Lung (tissue), 17 donors: ENCODE measurements at places on chromosomes 3 and 15. TPM values are rescaled to one million over a fixed set of nuclear protein-coding genes. Genes with fewer than 3 reads are reported as not detected.

DNA sequence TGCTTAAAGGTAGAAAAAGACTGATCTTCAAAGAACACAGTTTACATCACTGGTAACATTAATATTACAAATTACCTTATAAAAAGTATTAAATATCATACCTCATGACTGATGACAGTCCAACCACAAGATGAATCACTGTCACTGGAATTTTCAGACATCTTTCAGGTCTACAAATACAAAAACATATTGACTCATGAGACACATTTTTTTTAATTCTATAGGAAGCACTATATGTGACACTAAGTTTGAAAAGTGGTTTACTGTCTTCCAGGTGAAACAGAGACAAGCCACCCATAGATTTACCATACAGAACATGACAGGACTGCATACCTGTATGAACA is 18.9 kb downstream of the CCPG1 start:
- H3K27ac ChIP-seq: no peak overlapping the region
- no peak for DNase-seq
- no peak overlapping the region for H3K4me3 ChIP-seq
- H3K36me3 ChIP-seq: peaks cover 3% of the 10 kb centered on the region

ZNF619 gene
- 0.96 TPM for polyA plus RNA-seq

QARS1 gene
- polyA plus RNA-seq: 172 TPM

HIGD2B gene
- polyA plus RNA-seq: not detected

- peak overlapping the region; percentile 71 for H3K4me3 ChIP-seq
- H3K27ac ChIP-seq: peak overlapping the region; percentile 96
- H3K4me1 ChIP-seq: peaks cover 13% of the 10 kb centered on the region
- peaks cover 4% of the 10 kb centered on the region for H3K36me3 ChIP-seq
- H3K27me3 ChIP-seq: no peaks in the 10 kb centered on the region
Measured at GRCh38 chr3:196502775-196503195, 783 bp downstream of the RNF168 start.

GRCh38 chr3:8147711-8148110 is 353.9 kb upstream of the LMCD1 start:
- DNase-seq: no peak
- no peak overlapping the region for H3K4me3 ChIP-seq
- H3K4me1 ChIP-seq: no peaks in the 10 kb centered on the region
- no peaks in the 10 kb centered on the region for H3K27me3 ChIP-seq
- H3K36me3 ChIP-seq: no peaks in the 10 kb centered on the region
- no peak overlapping the region for H3K27ac ChIP-seq

DNA sequence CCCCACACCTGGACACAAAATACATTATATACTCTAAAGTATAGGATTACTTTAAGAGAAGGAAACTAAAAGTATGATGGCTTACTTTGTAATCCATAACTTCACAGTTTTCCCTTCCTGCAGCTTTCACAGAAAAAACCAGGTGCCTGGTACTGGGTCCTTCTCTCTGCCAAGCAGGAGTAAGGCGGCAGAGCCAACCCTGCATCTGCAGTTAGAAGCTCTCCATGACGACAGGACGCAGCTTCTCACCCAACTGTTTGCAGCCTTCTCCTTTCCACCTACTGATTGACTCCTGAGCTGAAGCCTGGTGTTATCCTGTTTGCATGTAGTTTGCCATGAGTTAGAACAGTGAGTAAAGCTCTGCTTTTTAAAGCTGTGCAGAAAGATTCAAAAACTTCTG is 6.7 kb downstream of the MRAS start:
- H3K27me3 ChIP-seq: no peaks in the 10 kb centered on the region
- peaks cover 12% of the 10 kb centered on the region for H3K4me1 ChIP-seq
- H3K27ac ChIP-seq: no peak overlapping the region
- no peaks in the 10 kb centered on the region for H3K36me3 ChIP-seq
- no peak overlapping the region for H3K4me3 ChIP-seq

CAMP gene
- 5.5 TPM for polyA plus RNA-seq

HYAL3 gene
- 4.9 TPM for polyA plus RNA-seq

DNA sequence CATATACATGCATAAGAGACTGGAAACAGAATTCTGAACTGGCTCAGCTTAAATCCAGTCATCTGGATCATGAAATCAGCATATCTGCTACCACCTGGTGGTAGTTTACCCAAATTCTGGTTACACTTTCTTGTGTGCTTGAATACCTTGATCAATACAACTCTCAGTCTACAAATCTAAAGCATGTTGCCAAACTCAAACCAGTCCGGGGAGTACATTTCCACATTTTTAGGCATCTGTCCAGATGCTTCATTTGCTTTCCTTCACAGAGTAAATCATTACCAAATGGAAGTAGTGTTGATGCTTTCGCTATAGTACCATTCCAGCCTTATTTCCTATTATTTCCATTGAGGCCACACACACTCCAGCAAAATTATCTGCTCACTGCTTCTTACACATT is 126.4 kb downstream of the P2RY1 start:
- H3K36me3 ChIP-seq: no peaks in the 10 kb centered on the region
- no peak overlapping the region for H3K4me3 ChIP-seq
- no peaks in the 10 kb centered on the region for H3K27me3 ChIP-seq
- DNase-seq: peak; percentile 51

DNA sequence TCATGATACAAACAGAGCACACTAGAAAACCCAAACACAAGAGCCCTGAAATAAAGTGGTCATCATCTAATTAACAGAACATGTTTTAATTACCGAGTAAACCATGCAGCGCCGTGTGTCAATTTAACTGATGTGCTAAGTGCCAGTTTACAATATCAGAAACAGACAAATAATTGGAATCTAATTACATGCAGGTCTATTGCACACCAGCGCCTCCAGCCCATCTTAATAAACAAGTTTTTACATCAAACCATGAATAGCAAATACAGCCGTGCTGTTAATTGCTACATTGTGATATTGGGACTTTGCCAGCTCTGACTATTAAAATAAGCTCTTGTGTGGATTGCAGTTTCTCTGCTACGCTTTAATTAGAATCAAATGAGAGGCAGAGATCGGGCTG is 510.2 kb upstream of the MDFIC2 start:
- H3K36me3 ChIP-seq: no peaks in the 10 kb centered on the region
- H3K27me3 ChIP-seq: no peaks in the 10 kb centered on the region
- no peak overlapping the region for H3K27ac ChIP-seq
- H3K4me3 ChIP-seq: no peak overlapping the region

OSTN gene
- not detected for polyA plus RNA-seq

DNA sequence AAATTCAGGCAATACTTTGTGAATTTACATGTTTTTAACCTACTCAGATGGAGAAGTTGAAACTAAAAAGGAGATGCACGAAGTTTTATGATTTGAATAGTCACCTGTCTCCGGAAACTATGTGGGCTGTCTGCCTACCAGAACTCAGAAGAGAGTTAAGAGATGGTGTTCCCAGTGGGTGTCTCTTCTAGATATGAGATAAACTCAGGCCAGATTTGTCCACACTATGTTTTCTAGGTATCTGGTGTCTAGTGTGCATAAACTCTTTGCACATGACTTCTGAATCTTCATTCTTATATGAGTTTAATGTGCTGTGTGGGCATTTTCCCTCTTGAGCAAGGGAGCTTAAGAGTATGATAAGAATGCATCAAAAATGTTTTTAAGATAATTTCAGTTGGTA is 222.8 kb downstream of the FOXP1 start:
- no peak overlapping the region for H3K27ac ChIP-seq
- DNase-seq: peak; percentile 24
- H3K4me3 ChIP-seq: no peak overlapping the region
- H3K27me3 ChIP-seq: no peaks in the 10 kb centered on the region
- H3K36me3 ChIP-seq: no peaks in the 10 kb centered on the region
- peaks cover 4% of the 10 kb centered on the region for H3K4me1 ChIP-seq

GRCh38 chr3:110544730-110545129 is 526.9 kb upstream of the NECTIN3 start:
- DNase-seq: no peak
- H3K36me3 ChIP-seq: no peaks in the 10 kb centered on the region
- H3K4me3 ChIP-seq: no peak overlapping the region

DNA sequence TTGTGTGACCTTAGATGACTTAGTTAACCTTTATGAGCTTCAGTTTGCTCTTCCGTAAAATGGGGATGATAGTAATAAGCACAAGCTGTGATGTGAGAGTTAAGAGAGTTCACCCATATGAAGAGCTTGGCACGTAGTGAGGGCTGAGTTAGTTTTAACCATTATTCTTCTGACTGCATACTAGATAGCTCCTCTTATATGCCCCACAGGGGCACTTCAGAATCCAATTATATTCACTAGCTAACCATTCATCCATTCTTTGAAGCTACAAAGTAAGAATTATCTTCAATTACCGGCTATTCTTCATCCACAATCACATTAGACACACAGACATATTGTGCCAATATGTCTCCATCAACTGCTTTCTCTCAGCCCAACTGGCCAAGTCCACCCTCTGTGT is 159.0 kb upstream of the STT3B start:
- no peaks in the 10 kb centered on the region for H3K36me3 ChIP-seq
- no peak for DNase-seq
- no peak overlapping the region for H3K27ac ChIP-seq

DNA sequence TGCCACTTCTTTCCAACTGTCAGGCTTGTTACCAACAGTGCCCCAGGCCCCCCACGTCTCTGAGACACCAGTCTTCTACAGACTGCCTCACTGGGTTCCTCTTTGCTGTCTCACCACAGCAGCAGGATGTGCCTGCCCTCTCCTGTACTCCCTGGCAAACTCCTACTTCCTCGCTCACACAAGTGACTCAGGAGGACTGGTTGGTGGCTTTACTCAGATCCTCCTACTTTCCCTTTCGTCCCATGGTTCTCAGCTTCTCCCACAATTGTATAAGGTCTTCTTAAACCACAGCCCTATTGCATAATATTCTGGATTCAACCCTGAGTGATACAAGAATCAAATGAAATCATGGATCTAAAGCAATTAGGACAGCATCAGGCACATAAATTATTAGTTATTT is 246.6 kb upstream of the PROK2 start:
- DNase-seq: no peak
- no peak overlapping the region for H3K27ac ChIP-seq
- no peaks in the 10 kb centered on the region for H3K36me3 ChIP-seq
- no peak overlapping the region for H3K4me3 ChIP-seq

DNA sequence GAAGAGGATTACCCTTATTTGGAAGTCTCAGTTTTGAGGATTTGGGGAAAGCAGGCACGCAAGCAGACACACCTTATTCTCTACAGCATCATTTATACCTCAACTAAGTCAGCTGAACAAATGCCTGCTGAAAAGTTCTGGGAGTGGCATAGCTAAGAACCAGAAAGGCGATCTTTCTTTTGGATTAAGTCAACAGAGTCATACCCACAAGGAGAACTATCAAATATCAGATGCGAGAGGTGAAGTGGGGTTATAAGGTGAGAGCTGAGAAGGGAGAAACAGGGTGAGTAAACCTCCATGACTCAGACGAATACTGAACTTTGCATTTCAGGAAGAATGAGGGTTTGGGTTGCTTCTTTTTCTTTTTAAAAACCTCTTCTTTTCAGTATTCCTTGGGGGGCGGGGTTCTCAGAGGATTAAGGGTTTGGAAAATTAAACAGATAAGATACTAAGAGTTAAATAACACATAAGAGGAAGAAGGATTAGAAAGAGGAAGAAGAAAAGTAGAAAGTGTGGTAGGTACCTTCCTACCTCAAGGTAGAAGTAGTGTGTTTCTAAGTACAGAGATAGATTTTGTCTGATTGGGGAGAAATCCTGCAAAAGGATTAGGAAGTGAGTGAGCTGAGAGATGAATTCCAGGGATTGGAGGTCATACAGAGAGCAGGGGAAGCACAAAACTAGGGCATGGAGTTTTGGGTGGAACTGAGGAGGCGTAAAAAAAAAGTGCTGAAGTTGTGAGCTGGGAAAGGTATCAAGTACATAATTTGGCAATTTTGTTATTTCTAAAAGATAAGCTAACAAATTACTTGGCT is 41.3 kb upstream of the ICE2 start:
- DNase-seq: peak; percentile 49
- no peaks in the 10 kb centered on the region for H3K4me1 ChIP-seq
- no peaks in the 10 kb centered on the region for H3K27me3 ChIP-seq
- H3K36me3 ChIP-seq: no peaks in the 10 kb centered on the region
- no peak overlapping the region for H3K27ac ChIP-seq

- H3K4me1 ChIP-seq: no peaks in the 10 kb centered on the region
- no peak overlapping the region for H3K27ac ChIP-seq
- H3K27me3 ChIP-seq: no peaks in the 10 kb centered on the region
- H3K36me3 ChIP-seq: no peaks in the 10 kb centered on the region
- H3K4me3 ChIP-seq: no peak overlapping the region
- no peak for DNase-seq
Measured at GRCh38 chr15:69090197-69090948, 70.1 kb upstream of the GLCE start.

DNA sequence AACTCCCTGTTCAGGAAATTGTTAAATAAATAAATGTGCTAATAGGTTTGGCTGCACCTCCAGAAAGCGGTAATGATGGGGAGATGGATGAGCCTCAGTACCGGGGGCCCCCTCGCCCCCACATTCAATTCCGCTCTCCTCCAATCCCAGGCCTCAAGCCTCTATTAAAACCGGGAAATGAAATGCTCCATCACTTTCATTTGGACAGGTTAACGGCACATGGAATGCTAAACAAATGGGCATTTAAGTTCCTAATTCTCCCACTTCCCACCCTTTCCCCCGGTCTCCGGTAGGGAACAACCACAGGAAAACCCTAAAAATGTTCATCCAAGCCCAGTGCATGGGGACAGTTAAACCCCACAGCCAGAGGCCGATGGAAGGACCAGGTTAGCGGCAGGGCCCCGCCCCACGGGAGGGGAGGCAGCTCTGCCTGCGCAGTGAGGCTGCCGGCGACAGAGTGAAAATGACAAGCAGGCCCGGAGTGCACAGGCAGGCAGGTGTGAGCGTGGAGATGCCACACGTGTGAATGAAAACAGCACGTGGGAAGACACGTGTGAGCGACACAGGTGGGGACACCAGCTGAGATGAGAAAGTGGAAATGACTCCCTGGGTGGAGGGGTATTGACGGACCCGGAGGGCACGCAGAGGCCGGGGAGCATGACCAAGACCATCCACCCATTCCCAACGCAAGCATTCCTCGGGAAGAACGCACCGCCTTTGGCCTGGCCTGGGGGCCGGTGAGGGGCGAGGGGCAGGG is 28.1 kb downstream of the RNU5B-1 start:
- peaks cover 28% of the 10 kb centered on the region for H3K36me3 ChIP-seq
- no peak for DNase-seq
- no peaks in the 10 kb centered on the region for H3K4me1 ChIP-seq

DNA sequence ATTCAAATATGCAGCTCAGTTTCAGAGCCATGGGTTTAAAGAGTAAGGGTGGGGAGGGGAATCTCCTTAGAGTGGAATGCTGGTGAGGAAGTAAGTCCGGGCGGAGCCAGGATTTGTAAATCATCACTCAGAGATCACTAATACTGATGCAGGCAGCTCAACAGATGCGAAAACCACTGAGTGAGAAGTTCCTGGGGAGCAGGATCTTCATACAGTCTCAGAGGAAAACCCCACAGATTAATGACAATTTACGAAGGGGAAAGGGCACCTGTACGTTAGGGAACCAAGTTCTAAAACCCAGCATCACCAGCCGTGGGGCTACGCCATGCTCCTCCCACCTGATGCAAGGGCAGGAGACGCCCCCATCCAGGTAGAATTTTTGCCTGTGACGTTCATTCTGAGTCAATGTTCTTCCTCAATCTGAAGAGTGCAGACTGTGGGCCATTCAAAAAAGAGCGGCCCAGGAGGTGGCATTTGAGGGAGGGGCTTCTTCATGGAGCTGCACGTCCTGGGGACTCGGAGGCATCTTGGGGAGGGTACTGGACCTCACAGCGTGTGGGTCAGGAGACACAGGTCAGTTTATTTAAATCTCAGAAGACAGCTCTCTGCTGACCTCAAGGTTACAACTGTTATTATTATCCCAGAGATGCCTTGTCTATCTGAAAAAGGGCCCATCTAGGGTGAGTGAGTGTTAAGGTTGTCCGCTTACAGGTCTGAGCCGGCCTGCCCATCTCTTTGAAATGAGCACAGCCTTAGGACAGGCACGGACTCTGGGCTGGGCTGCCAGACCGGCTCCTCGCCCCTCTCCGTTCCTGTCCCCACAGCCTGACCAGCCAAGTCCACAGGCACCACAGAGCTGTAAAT is 228.0 kb downstream of the XXYLT1 start:
- H3K27me3 ChIP-seq: peaks cover 6% of the 10 kb centered on the region
- DNase-seq: no peak
- H3K4me3 ChIP-seq: no peak overlapping the region
- H3K36me3 ChIP-seq: no peaks in the 10 kb centered on the region
